Left ventricle myocardium inferior (tissue), 1 donor: ENCODE measurements at places on chromosomes 12 and 14.

- no peak for DNase-seq
These were observed 22.4 kb upstream of the CCDC63 start for GRCh38 chr12:110824342-110824741.

DNA sequence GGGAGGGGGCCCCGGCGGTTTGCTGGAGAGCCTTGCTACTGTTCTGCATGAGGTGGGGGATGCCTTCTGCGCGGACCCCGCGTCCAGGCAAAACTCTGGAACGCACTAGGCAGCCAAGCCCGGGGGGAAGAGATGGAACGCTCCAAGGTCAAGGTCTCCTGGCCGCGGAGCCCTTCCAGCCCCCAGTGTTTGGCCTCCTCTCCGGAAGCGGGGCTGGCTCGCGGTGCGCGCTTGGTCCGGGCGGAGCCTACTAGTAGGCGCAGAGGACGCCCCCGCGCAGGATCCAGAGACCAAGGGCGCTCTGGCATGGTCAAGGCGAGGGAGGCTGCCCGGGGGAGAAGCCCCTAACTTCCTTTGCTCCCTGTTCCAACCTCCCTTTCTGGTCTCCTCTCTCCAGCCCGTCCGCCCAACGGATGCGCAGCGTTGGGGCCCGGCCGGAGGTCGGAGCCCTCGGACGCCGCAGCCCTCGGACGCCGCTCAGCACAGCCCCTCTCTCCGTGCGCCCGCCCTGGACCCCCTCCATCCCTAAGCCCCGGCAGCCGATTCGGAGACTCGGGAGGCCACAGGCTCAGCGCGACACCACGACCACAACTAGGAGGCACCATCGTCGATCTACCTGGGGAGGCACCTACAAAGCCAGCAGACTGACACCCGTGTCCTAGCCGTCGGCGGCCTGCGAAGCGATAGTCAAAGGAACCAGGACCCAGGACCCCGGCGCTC lies 669 bp upstream of the KCNK13 start:
- no peak for DNase-seq

GRCh38 chr12:66665435-66665985 lies 13.4 kb downstream of the GRIP1 start:
- no peak for DNase-seq

GRCh38 chr14:68784978-68785533 lies 7.8 kb downstream of the ZFP36L1 start:
- DNase-seq = no peak

DNA sequence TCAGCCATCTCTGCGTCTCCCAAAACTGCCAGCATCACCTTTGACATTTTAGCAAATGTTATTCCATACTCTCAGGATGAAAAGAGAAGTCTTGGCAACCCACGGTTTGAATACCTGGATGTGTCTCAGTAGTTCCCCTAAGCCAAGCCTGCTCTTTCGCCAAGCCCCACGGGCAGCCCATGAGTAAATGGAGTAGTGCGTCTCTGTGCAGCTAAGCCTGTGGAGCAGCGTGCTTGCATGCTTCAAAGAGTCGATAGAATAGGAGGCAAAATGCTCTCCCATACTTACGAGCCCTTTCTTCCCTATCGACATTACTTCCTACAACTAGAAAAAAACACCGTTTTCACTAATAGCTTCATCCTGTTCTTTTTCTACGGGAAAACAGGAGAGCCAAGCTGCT lies 634.5 kb upstream of the TMEM132C start:
- DNase-seq = no peak
